Vagina (tissue), 2 donors: ENCODE measurements at places on chromosomes 1 and 21.
A peak's percentile ranks its signal among the peaks of the same experiment; 100 is the strongest.

GRCh38 chr1:222739465-222739864, 2.5 kb downstream of the FAM177B start:
- no peak for DNase-seq

DNA sequence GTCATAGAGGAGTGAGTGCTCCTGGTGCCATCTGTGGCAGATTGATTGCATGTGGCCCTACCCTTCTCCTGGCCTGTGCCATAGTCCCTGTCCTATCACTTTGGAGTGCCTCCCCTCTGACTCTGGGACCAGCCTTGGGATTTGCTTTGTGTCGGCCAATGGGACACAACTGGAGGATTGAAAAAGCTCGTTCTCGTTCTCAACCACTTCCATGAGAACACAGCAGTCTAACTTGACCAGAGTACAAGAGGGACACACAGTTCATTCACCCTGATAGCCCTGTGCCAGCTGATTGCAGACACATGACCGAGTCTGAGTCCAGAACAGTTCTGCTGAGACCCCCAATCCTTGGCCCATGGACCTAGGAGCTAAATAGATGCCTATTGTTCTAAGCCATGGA, 47.8 kb downstream of the C1orf198 start:
- peak; percentile 64 for DNase-seq

DNA sequence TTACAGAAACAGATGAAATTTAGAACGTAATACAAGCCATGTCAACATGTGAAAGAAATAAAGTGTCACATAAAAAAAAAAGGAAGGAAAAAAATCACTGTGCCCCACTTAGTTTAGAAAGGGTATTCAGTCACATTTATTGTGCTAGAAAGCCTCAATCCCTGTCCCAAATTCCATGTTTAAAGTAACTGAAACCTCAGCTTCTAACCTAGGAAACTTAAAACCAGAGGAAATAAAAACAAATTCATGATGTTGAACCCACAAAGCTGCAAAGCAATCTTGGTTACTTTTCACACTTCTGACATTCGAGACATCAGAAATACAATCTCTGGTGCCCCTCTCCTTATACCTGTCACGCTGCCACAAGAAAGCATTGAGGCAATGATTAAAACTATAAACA, 101.8 kb downstream of the NBPF12 start:
- no peak for DNase-seq

DNA sequence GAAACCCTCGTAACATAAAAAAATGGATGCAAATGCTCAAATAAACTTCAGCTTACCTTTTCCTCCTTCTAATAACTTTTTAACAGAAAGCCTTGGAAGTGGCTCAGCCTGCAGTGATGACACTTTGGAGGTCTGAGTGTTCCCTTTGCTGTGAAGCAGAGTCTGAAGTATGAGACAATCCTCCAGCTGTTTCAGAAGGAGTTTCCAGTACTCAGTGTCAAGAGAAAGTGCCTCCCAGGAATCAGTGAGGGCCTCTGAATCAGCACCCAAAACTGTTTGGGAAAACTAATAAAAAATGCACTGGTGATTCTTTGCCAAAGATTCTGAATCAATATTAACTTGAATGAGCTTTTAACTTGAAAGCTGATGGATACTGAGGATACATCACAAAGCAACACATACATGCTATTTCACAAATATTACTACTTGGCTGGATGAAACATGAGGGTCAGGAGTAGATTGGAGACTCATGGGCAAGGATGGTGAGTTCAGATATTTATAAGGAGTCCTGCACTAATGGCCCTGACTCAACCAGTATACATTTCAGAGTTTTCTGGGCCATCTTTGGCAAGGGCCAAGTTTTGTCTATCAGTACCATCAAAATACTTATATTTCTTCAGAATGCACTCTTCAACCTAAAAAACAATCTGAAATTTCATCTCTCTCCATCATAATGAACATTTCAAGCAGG, 77.0 kb downstream of the IARS2 start:
- DNase-seq = no peak

DNA sequence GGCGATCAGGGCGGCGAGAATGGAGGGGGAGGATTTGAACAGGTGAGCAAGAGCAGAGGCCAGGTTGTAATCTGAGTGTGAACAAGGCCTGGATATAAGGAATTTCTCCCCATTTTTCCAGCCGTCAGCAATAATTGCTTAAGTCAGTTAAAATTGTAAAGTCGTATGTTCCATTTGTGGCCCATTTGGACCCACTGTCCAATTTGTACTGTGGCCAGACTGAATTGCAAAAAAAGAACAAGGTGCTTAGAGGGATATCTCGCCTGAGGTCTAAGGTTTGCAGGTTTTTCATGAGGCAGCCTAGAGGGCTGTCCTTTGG, 1.0 kb downstream of the ERVH48-1 start:
- DNase-seq = no peak

- no peak for DNase-seq
These were observed 75.0 kb downstream of the TAS1R2 start for GRCh38 chr1:18784482-18784831.

GRCh38 chr1:179144626-179145025, 62.8 kb downstream of the TOR3A start:
- DNase-seq = no peak

- no peak for DNase-seq
These were observed 40.6 kb downstream of the MAPKAPK2 start for GRCh38 chr1:206725109-206725963.

- no peak for DNase-seq
These were observed 61.8 kb upstream of the DISP3 start for GRCh38 chr1:11417162-11417561.
